ENCODE measurements at places on chromosomes 16 and 17.

GRCh38 chr16:85657996-85658395 lies 30.8 kb downstream of the GINS2 start:
- DNase-seq, result no peak

GRCh38 chr17:45784293-45784740 lies at the start of gene CRHR1:
Gene CRHR1 (plus strand): TSS chr17:45784320. CDS start chr17:45784545, 225 bp downstream.
- DNase-seq, result no peak

DNA sequence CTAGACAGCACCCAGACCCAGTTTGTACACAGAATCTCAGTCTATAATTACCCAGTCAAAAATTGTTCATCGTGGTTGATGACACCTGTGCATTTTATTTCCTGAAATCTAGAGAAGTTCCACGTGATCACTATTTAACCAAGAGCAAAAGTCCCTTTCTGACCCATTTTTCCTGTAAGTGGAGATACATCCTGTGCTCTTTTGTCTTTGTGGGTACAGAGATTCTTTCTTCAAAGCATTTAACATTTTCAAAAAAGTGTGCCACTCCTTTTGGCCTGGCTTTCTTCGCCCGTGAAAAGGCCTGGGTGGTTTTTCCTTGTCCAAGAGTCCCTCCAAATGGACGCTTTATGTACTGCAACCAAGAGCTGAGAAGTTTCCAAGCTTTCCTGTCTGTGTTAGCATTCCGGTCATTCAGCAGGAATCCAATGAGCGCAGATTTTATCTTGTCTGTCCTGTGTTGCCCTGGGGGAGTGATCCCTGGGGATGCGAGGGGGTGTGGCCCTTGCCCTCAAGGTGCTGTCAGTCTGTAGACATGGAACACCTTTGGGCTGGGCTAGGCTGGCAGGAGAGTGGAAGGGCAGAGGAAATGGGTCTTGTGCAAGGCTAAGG lies 161.1 kb upstream of the CACNG5 start:
- no peak for DNase-seq

GRCh38 chr17:64269687-64270649 lies 6.9 kb upstream of the TEX2 start:
- DNase-seq, result no peak

GRCh38 chr16:1912215-1912543 lies 6.0 kb downstream of the HS3ST6 start:
- DNase-seq, result no peak

DNA sequence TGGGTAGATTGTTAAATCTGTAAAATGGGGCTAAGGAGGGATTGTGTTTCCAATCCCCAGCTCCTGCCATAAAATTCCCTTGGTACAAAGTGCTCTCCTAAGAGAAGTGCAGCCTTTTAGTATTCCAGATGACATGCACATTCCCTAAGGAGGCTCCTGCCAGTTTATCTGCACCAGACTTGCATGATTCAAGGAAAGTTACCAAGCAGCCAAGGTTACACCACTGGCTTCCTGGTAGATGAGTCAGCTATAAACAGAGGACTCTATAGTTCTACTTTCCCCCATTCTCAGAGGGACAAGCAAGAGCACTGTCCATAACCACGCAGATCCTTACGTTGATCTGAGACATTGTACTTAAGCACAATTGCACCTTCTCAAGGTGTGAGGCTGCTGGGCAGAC lies 1.9 kb downstream of the CALB2 start:
- DNase-seq, result peak; percentile 6

DNA sequence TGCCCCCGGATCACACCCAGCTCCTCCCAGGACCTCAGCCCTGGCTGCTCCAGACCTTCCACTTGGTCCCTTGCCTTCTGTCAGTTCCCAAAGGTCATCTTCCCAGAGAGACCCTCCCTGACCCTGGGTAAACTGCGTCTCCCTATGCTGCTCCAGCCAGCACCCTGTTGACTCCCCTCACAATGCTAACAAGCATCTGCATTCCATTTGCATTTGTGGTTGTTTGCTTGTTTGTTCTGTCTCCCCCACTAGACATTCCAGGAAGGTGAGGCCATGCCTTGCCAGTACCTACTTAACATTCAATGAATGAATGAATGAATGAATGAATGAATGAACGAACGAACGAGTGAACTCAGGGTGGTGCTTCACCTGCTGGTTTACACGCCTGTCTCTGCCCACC lies 171.2 kb downstream of the WSCD1 start:
- DNase-seq, result no peak

DNA sequence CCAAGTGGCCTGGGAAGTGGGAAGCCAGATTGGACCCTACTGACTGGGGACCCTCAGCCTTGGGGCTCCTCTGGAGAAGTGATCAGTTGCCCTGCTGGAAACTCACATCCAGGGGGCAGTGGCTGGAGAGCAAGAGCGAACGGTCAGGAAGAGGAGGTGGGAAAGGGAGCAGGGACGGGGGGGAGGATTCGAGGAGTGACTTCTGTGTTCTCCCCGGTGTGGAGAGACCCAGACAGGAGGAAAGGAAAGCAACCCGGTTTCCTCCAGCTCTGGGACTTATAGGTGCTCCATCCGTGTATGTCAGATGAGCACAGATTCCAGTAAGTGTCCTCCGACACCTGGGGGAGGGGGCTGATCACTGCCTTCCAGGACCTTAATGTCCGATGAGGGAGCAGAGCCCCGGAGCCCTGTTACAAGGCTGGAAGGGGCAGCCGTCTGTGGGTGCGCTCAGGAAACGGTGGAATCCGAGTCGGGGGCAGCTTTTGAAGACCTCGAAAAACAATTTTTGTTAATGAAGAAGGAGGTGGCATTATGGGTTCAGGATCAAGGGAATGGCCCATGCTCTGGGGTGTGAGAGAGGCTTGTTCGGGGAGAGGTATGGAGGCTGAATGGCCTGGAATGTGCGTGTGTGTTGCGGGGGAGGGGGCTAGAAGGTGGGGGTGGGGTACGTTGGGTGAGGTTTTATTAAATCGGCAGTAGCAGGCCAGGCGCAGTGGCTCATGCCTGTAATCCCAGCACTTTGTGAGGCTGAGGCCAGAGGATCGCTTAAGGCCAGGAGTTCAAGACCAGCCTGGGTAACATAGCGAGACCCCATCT lies 34.8 kb upstream of the NDRG4 start:
- no peak for DNase-seq

- DNase-seq, result no peak
Measured at GRCh38 chr16:87550495-87550961, 51.8 kb upstream of the JPH3 start.

- DNase-seq, result no peak
Measured at GRCh38 chr17:13785981-13786598, 184.4 kb upstream of the HS3ST3A1 start.

GRCh38 chr16:58847902-58848661 lies 114.0 kb upstream of the GOT2 start:
- no peak for DNase-seq

DNA sequence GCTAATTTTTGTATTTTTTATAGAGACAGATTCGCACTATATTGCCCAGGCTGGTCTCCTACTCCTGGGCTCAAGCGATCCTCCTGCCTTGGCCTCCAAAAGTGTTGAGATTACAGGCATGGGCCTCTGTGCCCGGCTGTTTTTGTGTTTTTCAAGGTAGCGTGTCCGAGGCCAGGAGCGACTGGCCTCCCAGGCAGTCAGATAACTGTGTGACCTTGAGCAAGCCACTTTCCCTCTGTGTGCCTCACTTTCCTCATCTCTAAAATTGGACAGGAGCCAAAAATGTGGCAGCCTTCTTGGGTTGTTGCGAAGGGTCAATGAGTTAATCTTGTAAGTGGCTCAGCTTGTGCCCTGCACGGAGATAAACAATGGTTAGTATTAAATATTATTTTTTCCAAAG lies 2.4 kb downstream of the ABCC1 start:
- DNase-seq, result no peak

- no peak for DNase-seq
Measured at GRCh38 chr16:64440421-64440831, 681.4 kb downstream of the CDH11 start.

GRCh38 chr17:19943599-19943998 lies 34.0 kb downstream of the AKAP10 start:
- no peak for DNase-seq

GRCh38 chr17:13337864-13338371 lies 263.8 kb downstream of the HS3ST3A1 start:
- DNase-seq, result peak; percentile 2

GRCh38 chr17:46191322-46192188 lies 1.7 kb downstream of the KANSL1 start:
- DNase-seq, result peak; percentile 82

- no peak for DNase-seq
Measured at GRCh38 chr17:20279631-20280030, 187.7 kb downstream of the LGALS9B start.

GRCh38 chr16:49876716-49877129 lies 20.8 kb upstream of the ZNF423 start:
- DNase-seq, result no peak

DNA sequence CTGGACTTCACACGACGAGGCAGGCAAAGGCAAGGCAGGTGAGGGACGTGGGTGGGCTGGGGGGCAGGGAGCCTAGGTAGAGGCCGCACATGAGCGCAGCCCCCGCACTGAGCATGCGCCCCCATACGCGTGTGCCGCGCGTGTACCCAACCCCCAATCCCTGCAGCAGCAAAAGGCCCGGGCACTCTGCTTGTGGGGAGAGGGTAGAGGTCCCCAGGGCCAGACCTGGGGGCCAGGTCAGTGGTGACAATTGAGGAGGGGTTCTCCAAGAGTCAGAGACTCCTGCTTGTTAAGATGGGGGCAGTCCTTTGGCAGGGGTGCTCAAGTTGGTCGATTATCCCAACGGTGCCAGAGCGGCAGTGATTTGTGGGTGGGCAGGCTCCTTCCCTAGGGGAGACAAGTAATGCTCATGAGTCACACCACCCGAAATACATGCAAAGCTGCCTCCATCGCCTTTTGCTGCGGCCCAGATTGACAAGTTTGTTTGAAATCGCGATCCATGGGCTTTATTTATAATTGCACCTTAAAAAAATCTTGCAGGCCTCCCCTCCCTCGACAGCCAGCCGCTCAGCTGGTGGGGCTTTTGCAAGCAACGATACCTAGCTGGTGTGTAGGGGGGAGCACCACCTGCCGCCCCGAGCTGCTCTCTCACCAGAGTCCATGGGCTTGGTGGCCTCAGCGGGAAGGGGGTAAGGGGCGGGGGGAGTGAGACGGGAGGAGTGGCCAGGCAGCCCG lies 1.1 kb upstream of the GIT1 start:
- no peak for DNase-seq
